DMS79 treated with DMSO at 0.1 percent for 48 hours (cell line): ENCODE measurements at places on chromosomes 7 and 10.

GRCh38 chr7:129122751-129123509 is 21.6 kb upstream of the TSPAN33 start:
- DNase-seq, result no peak

GRCh38 chr10:96995851-96996250 is 163.8 kb downstream of the LCOR start:
- DNase-seq, result peak; percentile 39

DNA sequence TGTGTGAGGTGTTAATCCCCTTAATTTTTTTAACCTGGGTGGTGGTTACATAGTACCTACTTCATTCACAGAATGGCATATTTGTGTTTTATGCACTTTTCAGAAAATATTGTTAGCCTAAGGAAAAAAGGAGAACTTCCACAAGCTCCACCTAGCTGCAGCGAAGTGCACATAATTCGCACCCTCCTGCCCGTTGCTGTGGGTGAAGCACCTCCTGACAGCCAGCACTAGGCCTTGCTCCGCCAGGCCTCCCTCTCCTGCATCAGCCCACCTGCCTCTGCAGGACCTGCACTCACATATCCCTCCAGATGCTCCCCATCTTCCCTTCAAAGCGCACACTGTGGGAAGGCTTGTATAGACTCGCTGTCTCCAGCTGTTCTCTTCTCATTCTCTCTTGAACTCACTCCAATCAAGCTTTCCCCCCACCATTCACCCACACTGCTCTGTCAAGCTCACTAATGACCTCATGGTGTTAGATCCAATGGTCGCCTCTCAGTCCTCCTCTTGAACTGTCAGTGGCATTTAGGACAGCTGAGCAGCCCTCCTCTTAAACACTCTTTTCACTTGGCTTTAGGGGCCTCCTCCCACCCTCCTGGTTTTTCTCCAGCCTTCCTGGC is 20.7 kb upstream of the GRID1 start:
- DNase-seq, result no peak

DNA sequence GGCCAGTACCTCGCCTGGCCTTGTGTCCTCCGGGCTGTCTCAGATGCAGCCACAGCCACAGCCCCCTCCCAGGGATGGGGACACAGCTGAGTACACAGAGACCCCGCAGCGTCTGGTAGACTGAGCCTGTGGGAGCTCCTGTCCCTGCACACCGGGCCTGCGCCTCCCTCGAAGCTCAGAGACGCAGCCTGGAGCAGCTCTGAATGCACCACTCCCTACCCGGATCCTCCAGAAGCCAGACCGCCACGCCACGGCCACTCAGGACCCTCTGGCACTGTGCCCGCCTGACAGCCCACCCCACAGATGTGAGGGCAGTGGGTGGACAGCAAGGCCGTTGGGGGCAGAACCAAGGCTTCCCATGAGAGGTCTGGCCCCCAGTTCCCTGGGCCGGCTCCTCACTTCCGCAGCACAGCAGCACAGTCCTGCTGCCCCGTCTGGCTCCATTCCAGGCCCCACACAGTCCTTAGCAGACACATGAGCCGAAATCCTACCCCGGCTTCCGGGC is 40.8 kb downstream of the PAPOLB start:
- no peak for DNase-seq

GRCh38 chr10:98172495-98172894 is 38.0 kb downstream of the R3HCC1L start:
- no peak for DNase-seq

- no peak for DNase-seq
Measured at GRCh38 chr7:123958186-123958703, 33.2 kb downstream of the SPAM1 start.

DNA sequence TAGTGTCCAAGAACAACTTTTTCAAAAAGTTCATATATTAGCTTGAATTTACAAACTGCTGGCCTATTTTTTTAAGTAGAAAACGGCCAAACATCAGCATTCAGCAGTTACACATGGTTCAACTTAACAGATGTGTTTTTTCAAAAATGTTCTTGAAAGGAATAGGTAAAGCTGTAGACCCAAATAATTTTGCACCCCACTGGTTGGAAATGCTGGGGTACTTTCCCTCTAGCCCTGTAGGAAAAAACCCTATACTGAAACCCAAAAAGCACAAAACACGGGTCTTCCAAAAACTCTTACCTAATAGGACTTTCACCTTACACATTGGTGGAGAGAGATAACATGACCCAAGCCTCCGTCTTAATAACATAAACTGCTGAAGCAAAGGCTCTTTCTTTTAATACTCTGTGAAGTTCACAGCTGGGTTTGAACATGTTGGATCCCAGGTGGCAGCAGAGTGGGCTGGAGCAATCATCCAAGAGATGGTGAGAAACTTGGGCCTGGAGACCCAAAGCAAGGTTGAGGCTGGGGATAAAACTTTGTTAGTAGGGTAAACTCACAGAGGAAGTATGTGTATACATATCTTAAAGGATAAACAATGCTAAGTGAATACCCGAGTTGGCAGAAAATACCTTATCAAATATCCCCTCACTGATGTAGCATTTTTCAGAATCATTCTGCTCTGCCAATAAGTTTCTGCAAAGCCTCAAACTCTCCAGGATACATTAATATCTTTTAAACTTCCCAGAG is 629 bp upstream of the DNAJC9 start:
- DNase-seq, result no peak

DNA sequence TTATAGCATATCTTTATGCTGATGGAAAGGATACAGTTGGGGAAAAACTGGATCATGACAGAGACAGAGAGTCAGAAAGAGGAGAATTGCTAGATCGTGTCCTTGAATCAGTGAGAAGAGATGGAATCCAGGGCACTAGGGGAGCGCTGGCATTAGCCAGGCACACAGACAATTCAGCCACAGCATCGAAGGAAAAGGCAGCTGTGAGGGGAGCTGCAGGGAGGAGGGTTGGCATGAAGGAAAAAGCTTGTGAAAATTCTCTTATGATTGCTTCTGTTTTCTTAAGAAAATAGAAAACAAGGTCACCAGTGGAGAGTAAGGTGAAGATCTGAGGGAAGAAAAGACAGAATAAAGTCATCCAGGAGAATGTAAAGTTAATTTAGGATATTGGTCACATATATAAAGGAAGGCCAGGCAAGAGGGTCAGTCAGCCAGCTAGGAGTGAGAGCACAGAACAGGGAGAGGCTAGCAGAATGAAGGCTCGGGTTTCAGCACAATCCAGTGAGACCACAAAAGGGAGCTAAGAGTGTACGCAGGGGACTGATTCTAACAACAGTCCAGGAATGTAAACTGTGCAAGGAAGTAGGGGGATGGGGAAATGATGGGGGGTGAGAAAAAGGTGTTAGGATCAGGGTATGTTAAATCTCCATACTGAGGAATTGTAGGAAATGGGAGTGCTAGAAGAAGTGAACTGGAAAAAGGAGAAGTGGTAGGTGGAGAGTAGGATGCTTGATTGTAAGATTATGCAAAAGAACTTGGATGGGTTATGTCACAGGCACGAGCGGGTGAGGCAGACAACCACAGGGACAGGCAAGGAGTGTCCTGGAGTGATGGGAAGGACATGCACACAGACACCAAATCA is 112.0 kb downstream of the RNF32 start:
- peak; percentile 29 for DNase-seq

GRCh38 chr10:19659920-19660655 is 156.1 kb upstream of the PLXDC2 start:
- no peak for DNase-seq

- DNase-seq, result no peak
Measured at GRCh38 chr10:69376662-69377061, 40.1 kb downstream of the TACR2 start.

GRCh38 chr10:131786756-131787605 is 113.8 kb upstream of the PPP2R2D start:
- DNase-seq, result no peak

DNA sequence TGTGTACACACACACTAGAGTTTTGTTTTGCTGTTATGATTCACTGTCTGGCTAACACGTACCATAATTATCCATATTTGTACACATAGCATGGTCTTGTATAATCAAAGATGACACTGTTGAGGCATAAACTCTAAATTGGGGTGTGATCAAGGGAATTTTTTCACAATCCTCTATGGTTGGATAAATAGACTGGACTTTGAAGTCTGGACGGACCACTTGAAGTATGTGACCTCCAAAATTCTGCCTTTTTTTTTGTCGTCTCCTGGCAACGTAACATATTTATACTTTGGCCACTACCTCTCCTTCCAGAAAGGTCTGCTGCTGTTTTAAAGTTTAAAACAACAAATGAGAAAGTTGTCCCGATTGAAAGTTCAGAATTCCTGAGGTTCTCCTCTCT is 193.4 kb downstream of the CACNB2 start:
- DNase-seq, result no peak

DNA sequence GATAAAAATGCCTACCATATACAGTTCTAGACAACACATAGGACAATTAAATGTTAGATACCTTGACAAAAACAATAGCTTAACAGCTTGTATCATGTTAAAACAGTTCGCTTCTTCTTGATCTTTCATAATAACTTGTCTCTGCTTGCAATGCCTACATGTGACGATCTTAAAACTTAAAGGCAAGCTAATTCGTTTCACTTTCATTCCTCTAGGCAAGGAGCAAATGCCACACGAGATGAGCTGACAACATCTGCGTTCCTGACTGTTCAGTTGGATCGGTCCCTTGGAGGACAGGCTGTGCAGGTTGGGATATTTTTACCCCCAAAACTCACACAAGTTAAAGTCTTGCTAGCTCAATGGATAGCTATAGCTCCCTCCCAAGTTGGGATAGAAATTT is 51.6 kb upstream of the ARL4A start:
- no peak for DNase-seq

GRCh38 chr10:55002420-55002819 is 201.4 kb upstream of the PCDH15 start:
- no peak for DNase-seq

DNA sequence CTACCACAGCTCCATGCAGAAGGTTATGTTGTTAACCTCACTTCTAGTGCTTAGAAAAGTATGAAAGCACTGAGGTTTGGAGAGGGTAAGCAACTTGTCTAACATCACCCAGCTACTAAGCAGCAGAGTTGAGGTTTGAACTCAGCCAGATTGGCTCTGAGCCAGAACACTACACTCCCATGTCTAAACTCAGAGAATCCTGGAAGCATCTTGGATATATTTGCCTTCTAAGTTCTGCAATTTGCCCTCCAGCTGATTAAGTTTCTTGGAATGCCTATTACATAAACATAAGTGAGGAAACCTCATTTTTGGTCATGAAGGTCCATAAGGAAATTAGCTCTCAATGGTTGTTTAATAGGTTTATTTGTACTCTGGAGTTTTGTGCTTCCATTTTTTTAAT is 78.1 kb upstream of the PHYHIPL start:
- no peak for DNase-seq

- no peak for DNase-seq
Measured at GRCh38 chr10:32070645-32071044, 14.4 kb upstream of the KIF5B start.

DNA sequence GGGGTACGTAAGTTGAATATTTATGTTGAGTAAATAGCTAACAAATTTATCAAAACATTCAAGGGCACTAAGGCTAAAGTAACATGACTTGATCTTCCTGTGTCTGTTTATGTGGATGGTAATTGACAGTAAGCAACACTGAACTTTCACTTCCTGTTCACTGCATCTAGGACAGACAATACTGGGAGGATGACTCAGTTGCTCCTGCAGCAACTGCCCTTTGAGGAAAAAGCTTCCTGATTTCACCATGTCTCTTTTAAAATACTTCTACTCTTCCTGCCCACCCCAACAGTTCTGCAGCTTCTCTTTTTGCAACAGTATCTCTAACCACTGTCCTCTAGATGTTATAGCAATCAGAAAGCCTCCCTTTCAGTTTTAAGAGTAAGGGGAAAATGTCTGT is 76.6 kb upstream of the HGF start:
- DNase-seq, result no peak

DNA sequence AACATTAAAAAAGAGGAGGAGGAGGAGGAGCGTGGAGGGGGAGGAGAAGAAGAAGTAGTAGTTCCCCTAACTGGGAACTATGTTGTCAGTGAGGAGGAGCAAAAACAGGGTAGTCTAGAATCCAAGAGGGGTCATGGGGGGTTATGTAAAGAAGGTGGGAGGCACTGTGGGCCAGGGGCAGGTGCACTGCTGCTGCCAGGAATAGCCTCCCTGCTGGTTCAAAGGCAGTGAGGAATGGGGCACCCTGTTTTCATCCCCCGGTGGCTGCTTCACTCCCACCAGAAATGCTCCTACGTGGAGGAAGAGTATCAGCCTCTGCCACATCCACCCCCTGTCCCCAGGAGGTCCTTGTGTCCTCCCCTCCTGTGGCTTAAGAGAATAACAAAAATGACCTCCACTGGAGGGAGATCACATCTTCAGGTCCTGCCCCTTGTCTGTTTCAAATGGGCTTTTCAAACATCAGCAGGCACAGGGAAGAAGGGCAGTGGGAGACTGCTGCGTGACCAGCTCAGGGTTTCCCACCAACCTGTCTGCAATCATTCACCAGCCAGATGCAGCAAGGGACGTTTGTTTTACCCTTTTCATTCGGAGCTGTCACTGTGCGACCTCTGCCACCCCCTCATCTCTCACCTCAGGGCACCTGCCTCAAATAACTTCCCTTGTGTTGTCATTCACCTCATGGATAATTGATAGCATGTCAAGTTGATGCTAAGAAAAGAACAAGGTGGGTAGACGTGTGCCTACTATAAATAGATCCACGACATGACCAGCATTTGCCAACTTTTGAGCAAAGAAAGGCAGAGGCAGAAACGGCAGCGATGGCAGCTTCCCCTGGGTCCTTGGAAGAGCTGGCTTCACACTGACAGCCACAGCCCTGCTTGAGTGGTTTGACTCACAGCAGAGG is 92.6 kb downstream of the DGKI start:
- no peak for DNase-seq

DNA sequence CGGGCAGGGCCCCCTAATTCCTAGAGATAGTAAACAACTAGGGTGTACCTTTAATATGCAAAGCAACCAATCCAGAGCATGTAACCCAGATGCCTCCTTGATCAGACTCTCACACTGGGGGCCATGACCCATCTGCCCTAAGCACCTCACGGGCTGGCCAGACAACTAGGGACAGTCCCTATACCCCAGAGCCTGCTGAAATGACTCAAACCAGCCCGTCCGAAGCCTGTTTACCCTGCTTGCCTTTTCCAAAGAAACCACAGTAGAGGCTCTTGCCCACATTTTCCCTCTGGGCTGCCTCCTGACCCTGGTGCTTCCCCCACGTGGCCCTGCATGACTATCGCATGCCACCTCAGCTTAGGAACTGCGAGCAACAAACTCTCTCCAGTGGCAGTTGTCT is 46.2 kb downstream of the RGS10 start:
- DNase-seq, result no peak
